CD4-positive, alpha-beta memory T cell (primary cell): ENCODE measurements at places on chromosomes 7 and 10.

DNA sequence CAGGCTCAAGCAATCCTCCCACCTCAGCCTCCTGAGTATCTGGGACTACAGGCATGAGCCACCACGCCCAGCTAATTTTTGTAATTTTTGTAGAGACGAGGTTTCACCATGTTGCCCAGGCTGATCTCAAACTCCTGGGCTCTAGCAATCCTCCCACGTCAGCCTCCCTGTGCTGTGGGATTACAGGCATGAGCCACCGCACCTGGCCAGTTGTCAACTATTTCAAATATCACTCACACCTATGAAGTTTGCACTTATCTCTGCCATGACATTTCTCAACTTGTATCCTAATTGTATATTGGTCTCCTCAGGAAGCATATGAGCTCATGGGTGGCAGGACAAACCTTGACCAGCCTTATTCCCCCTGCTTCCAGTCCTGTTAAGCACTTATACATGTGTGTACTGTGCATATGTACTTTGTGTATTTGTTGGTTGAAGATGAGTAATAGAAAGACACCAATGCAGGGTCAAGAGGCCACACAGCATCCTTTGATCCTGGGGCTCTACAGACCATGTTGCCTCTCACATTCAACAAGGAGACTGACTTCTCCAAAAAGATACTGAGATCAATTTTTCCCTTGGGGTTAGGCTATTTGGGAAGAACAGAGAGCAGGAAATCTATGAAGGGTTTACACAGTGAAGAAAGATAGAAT lies 82.2 kb downstream of the SLC16A9 start:
- no peak for DNase-seq

- peak; percentile 11 for DNase-seq
Observed at GRCh38 chr7:12570534-12571461, at the start of gene SCIN. TSS of gene SCIN (plus strand) at chr7:12570720. CDS start at chr7:12570787, 67 bp downstream.

GRCh38 chr10:20714979-20715378 lies 182.1 kb downstream of the NEBL start:
- DNase-seq = no peak

GRCh38 chr10:73073627-73074026 lies 23.0 kb downstream of the P4HA1 start:
- DNase-seq = no peak

DNA sequence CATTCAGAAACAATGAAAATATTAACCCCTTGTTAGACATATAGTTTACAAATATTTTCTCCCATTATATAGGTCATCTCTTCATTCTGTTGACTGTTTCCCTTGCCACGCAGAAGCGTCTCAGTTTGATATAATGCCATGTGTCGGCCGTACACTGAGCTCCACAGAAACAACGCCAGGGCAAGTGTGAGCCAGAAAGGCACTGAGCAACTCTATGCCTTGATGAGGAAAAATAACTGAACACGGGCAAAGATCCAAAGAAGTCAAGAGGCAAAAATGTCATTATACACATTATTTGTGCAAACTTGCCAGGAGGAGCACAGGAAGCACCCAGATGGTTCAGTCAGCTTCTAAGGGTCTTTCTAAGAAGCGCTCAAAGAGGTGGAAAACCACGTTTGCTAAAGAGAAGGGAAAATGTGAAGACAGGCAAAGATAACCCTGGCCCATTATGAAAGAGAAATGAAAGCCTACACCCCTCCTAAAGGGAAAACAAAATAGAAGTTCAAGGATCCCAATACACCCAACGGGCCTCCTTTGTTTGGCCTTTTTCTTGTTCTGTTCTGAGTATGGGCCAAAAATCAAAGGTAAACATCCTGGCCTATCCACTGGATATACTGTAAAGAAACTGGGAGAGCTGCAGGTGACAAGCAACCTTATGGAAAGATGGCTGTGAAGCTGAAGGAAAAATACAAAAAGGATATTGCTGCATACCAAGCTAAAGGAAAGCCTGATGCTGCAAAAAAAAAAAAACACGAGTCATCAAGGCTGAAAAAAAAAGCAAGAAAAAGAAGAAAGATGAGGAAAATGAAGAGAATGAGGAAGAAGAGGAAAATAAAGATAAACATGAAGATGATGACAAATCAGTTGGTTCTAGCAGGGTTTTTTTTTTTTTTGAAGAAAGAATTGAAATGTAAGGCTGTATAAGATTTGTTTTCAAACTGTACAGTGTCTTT lies 15.5 kb downstream of the ARHGAP12 start:
- DNase-seq = no peak

- no peak for DNase-seq
Observed at GRCh38 chr10:87866412-87866974, 3.1 kb downstream of the PTEN start.

DNA sequence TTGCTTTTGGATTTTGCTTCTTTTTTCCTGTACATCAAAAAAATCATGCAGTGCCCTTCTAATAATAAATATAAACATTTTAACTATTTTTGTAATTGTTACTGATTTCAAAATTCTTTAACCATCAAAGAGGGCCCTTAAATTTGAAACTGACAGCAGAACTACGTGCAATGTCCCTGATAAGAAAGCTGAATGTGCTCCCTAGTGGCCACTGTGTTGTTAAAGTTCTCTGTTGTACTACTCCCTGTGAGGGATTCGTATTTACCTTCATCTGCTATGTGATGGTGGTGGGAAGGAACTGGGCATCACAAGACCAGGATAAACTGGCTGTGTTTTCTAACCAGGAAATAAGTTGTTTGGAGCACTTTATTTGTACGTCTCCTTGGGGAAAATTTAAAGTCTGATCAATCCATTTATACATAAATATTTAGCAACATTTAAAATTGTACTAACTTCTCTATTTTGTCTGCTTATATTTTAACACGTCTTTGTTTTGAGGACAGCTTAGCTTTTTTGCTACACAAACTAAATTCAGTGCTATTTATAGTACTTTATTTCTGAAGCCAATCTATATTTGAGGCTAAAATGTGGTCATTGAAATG lies 322.4 kb downstream of the HGF start:
- no peak for DNase-seq
